ENCODE measurements at places on chromosomes 11 and 22. TPM values are rescaled to one million over a fixed set of nuclear protein-coding genes. Genes with fewer than 3 reads are reported as not detected.

Gene CALCA
- polyA plus RNA-seq: not detected

Gene SLC37A2
- polyA plus RNA-seq: 2.6 TPM

Gene OR52I1
- polyA plus RNA-seq: not detected

Gene TRIM6
- not detected for polyA plus RNA-seq

Gene INCENP
- polyA plus RNA-seq: not detected

Gene PDE2A
- 19.0 TPM for polyA plus RNA-seq

Gene OR56A1
- not detected for polyA plus RNA-seq

Gene CCDC73
- 0.45 TPM for polyA plus RNA-seq

Gene SERPINH1
- polyA plus RNA-seq: 462 TPM

Gene LGALS12
- not detected for polyA plus RNA-seq

Gene WBP2NL
- 2.1 TPM for polyA plus RNA-seq

Gene PRG3
- 0.82 TPM for polyA plus RNA-seq

Gene LYVE1
- not detected for polyA plus RNA-seq

Gene INPP5J
- 1.3 TPM for polyA plus RNA-seq

Gene KLHDC7B
- 0.17 TPM for polyA plus RNA-seq

Measured in muscle of arm (tissue), 14 donors.